ENCODE measurements at places on chromosomes 11 and 22. TPM values are rescaled to one million over a fixed set of nuclear protein-coding genes. Genes with fewer than 3 reads are reported as not detected.

The YAP1 gene
- 84.2 TPM for total RNA-seq

The CRYBB2 gene
- total RNA-seq: not detected

The AKIP1 gene
- 26.5 TPM for total RNA-seq

The SPDYC gene
- total RNA-seq: not detected

The RNF121 gene
- total RNA-seq: 36.4 TPM

The PDGFD gene
- total RNA-seq: 34.9 TPM

The SLN gene
- not detected for total RNA-seq

The SLC43A3 gene
- total RNA-seq: 101 TPM

The FGF3 gene
- not detected for total RNA-seq

The HMOX1 gene
- total RNA-seq: 114 TPM

The CENPM gene
- 34.2 TPM for total RNA-seq

The POU2F3 gene
- not detected for total RNA-seq

The PTPN5 gene
- not detected for total RNA-seq

The ADORA2A gene
- 11.4 TPM for total RNA-seq

The CHRDL2 gene
- not detected for total RNA-seq

The BBOX1 gene
- not detected for total RNA-seq

The ZP1 gene
- total RNA-seq: not detected

The OR5D14 gene
- total RNA-seq: not detected

The SPTBN2 gene
- 50.4 TPM for total RNA-seq

The IGLL1 gene
- total RNA-seq: not detected

The THOC5 gene
- total RNA-seq: 62.4 TPM

The PARVA gene
- total RNA-seq: 25.5 TPM

The WNT7B gene
- total RNA-seq: not detected

The CCDC85B gene
- total RNA-seq: 163 TPM

The ARHGAP8 gene
- total RNA-seq: not detected

The TRIM51G gene
- not detected for total RNA-seq

The NXPE4 gene
- total RNA-seq: not detected

The TYR gene
- total RNA-seq: not detected
